Stimulated activated CD8-positive, alpha-beta memory T cell treated with anti-CD3 and anti-CD28 coated beads, Interleukin-4, amount 100 ng/mL, for 4 hours (primary cell): ENCODE measurements at places on chromosomes 3 and 15.

DNA sequence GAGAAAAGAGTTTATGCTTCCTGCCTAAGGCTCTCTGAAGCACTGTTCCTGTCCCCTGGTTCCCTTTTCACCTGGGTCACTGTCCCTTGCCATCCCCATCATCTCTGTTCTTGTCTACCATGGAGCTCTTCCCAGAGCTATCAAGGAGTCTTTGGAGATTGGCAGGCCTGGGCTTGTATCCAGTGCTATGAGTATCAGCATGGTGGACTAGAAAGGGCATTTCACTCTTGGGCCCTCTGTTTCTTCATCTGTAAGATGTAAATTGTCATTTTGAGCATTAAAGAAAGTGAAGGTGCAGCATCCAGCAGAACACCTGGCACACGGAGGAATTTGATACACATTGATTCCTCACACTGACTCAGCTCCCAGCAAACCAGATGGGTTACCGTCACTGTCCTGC, 388.2 kb downstream of the CACNA2D3 start:
- DNase-seq: no peak

GRCh38 chr15:74387621-74388362, 20.3 kb upstream of the CYP11A1 start:
- no peak for DNase-seq

DNA sequence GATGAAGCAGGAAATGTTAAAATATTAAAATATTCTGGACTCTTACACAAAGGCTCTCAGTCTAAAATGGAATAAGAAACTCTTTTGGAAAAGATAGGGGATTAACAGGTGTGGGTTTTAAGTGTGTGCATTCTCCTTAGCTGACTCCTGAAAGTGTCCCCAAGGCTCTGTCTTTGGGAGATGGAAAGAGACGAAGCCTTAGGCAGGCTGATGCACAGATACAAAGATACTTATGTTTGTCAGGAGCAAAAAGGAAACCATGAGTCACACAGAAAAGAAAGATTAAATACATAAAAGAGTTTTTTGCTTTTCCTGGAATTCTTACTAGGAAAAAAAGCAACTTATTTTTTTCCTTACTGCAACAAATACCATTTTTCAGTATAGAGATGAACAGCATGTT, 23.8 kb upstream of the ABI3BP start:
- no peak for DNase-seq

DNA sequence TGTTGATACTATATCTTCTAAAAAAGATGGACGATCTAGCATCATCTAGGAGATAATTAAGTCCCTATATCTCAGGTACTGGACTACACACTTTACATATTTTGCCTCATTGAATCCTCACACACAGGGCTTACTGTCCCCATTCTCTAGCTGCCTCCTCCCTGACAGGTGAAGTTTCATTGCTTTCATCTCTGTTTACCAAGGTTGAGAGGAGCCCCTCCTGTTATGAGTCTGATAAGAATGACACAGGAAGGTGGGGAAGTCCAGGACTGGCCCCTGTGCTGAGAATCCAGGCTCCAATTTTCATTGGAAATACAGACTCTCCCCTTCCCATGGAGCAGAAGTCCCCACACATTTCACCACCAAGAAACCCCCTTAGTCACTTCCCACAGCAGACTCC, 105.2 kb downstream of the XXYLT1 start:
- no peak for DNase-seq

DNA sequence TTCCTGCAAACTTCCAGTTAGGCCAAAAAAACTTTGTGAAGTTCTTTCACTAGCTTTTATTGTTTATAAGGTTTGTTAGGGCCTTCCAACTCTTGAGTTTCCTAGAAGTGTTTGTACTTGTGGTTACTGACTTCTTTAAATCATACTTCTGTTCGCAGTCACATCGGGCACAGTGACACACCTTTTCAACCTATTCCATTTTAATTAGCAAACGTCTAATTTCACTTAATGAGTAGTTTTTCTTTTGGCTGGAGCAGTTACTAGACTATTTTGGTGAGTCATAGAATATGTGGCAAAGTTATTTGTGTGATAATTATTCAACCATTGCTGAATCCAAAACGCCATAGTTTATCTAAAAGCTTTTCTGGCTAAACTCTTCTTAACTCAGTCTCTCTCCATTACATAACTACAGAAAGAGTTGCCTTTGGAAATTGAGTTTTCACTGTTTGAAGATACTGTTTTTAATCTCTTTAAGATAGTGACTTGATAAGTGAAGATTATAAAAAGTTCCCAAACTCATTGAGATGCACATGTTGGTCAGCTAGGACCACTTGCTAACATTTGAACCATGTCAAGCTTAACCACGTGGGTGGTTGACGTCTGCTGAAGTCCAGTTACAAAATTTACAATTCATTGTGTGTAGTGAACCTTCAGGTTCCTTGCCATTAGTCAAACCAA, 21.5 kb downstream of the CNOT10 start:
- DNase-seq: no peak

DNA sequence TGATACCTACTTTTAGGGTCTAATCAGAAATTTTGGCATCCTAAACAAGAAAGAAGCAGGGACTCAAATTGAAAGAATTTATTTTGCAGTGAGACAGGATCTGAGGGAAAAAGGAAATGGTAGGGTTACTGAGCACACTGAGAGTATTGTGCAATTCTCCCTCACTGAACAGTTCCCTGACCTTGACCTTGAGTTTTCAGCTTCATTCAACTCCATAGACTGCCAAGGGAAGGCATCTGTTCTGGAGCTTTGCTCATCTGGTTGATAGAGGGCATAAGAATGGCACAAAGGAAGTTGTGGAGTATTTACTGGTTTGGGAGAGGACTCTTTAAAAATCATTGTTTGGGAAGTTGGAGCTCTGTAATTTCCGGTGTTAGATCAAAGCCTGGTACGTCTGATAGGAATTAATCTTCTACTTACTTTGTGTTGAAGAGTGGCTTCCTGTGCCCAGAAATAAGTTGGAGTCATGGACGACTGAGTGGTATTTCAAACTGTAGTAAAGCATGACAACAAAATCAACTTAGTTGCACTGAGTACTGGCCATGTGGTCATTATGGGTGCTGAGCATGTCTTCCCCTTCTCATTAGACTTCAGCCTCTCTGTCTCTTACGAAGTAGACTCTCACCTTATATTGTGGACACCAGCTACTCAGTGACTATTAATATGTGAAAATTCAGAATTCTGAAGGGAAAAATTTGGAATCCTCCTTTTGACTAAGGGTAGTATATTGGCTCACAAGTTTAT, 40.8 kb downstream of the CLDN1 start:
- no peak for DNase-seq

DNA sequence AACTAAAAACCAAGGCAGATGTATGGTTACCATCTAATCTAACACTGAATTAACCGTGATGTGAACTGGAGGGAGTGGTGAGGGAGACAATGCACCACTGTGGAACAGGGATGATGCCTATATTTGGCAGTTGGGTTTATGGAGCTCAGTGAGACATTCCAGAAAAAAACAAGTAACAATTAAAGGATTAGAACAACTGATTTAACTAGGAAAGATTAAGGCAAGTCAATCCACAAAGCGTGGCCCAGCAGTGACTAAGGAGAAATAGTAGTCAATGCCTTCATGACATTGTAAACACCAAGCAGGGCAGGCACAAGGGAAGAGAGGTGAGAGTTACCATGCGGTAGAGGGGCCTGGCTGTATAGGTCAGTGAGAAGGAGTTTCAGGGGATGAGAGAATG, 38.1 kb downstream of the CHAC1 start:
- DNase-seq: no peak

GRCh38 chr3:12750223-12750622, 8.8 kb downstream of the TMEM40 start:
- no peak for DNase-seq

- DNase-seq: no peak
These were observed 368.0 kb upstream of the AGTR1 start for GRCh38 chr3:148329481-148330235.

DNA sequence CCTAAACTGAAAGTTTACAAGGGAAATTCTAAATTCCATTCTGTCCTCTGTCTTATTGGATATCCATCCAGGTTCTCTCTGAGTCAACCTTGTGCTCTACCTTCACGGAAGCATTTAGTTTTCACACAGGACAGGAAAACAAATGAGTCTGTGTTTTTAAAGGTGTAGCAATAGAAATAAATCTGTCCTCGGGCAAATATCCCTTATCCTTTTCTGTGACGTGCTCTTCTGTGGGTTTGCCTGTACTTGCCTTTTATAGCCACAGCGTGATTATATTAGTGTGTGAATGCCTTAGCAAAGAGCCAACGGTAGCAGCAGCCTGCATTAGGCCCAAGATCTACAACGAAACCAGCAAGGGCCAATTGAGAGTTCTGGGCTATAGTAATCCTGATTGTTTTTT, 127.2 kb upstream of the PLSCR5 start:
- no peak for DNase-seq

DNA sequence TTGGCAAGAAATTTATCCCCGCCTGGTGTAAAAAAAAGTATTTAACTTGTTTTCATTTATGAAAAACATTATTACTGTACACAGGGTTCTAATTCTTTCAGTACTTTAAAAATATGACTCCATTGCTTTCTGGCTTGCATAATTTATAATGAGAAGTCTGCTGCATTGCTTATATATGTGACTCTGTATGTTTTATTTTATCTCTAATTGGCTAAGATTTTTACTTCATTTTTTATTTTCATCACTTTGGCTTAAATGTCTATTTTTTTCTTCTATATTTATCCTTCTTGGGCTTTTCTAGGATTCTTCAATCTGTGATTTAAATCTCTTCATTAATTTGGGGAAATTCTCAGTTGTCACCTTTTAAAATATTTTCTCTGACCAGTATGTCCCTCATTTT, 636.6 kb upstream of the NR2F2 start:
- DNase-seq: no peak

- no peak for DNase-seq
These were observed 382.1 kb downstream of the GAP43 start for GRCh38 chr3:116005404-116005803.

- no peak for DNase-seq
These were observed 459.3 kb upstream of the SGO1 start for GRCh38 chr3:20645340-20645739.

- no peak for DNase-seq
These were observed 55.0 kb upstream of the SI start for GRCh38 chr3:165133188-165133899.

DNA sequence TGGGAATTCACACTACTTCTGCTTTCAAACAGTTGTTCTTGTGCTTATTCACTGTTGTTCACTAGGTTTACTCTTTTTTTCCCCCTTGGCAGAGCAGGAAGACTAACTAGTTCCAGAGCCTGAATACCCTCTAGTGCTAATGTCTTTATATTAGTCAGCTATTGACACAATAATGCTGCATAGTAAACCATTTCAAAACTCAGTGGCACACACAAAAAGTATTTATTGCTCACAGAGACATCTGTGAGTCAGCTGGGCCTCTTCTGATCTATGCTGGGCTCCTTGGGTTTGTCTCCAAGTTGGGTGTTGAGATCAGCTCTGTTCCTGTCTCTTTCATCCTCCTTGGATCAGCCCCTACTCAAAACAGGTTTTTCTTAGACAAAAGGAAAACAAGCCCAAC, 51.1 kb downstream of the RSRC1 start:
- no peak for DNase-seq

- DNase-seq: no peak
These were observed 281.2 kb upstream of the DPH6 start for GRCh38 chr15:35827141-35827540.

GRCh38 chr15:90716317-90716975, 700 bp upstream of the BLM start:
- no peak for DNase-seq

- DNase-seq: no peak
These were observed 237.1 kb upstream of the GOLGA6L4 start for GRCh38 chr15:83998486-83998885.

DNA sequence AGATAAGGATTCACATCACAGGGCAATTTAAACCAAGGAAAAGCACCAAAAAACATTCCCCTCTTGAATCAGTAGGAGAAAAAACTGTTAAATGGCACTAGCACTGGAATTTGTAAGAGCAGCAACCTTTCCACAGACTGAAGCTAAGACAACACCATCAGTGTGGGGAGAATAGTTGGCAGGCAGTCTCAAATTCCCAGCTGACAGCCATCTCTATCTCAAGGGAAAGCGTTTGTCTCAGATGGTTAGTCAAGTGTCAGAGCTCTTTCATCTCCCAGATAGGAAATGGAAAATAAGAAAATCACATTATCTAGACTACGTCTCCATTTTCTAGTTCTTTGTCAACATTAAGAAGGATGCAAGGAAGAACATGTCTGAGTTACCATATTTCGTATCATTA, 228.7 kb downstream of the WDR72 start:
- no peak for DNase-seq

DNA sequence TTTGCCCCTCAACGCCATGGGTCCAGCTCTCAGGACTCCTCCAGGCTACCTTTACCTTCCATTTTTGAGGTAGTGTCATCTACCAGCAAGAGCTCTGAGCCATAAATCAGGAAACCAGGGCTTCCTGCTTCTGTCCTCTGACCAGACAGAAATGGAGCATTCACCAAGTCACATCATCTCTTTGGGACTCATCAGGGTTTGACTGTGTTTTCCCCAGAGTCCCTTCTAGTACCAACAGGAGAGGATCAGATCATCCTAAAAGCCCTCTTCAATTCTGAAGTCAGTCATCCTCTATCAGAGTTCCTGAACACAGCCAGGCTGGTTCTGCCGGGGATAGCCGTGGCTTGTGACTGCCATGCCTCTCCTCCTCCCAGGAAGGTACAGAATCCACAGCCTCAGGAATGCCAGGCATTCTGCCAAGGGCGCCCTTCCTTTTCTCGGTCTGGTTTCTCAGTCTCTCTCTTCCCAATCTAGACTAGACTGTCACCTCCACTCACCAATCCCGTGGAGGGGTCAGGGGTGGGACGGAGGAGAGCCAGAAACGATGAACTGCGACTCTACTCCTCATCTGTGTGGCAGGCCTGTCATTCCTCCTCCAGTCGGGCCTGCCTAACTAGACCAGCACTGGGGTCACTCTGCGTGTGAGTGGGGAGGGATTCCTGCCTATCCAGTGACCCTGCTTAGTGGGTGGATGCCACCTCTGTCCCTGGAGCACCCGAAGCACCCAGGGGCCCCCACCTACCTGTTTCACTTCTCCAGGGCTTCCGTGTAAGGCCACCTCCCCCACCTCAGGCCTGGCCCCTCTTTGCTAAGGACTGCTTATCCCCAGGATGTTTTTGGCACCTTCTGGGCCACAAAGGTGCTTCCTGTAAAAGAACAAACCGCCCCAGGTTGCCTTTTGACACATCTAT, 30.9 kb downstream of the CCNL1 start:
- no peak for DNase-seq

DNA sequence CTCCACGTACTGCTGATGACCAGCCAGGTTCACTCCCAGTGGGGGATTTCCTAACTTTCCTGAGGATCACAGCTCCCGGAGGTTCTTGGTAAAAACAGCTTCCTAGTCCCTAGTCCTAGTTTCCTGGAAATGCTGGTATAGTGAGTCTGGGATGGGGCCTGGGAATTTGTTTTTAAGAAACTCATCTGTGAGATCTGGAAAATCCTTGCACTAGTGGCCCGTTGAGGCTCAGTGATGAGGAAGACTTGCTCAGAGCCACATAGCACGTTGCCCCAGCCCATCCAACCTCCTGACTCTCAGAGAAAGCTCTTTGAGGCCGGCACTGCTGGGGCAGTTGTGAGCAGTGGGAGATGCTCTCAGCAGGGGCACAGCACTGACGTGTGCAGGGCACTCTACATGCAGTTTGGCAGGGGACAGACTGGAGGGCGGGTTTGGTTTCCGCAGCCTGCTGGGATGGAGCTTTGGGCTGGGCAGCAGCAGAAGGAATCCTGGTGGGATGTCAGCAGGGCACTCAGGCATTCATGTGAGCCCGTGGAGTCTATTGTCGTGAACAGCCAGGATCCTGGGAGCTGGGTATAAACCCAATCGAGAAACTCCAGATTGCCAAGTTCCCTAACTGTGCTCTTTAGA, 31.6 kb downstream of the SAXO2 start:
- no peak for DNase-seq

GRCh38 chr3:129673012-129673411, 66.5 kb upstream of the PLXND1 start:
- no peak for DNase-seq
